ENCODE measurements at places on chromosomes 11 and 22. TPM values are rescaled to one million over a fixed set of nuclear protein-coding genes. Genes with fewer than 3 reads are reported as not detected.

- DNase-seq, result no peak
- no peak overlapping the region for H3K27ac ChIP-seq
- H3K27me3 ChIP-seq, result no peaks in the 10 kb centered on the region
- H3K4me1 ChIP-seq, result no peaks in the 10 kb centered on the region
These were observed 14.3 kb downstream of the NRIP3 start for GRCh38 chr11:8989453-8989852.

DNA sequence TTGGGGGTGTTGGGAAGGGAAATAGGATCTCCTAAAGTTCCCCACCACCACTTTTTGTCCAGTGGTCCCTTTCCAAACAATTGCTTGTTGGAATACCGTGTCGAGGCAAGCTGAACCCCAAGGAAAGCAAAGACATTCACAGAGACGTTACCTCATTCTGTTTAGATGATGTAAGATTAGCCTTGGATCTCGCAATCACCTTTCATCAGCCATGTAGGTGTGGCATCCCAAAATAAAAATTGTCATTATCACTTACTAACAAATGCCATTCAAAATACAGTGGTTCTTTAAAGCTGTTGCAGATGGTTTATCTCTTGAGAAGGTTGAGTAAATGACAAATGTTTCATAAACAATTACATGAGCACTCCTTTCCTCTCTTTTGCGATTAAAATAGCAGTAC is 86.5 kb upstream of the SLC25A18 start:
- no peak for DNase-seq
- H3K4me3 ChIP-seq, result no peak overlapping the region
- H3K36me3 ChIP-seq, result no peaks in the 10 kb centered on the region
- no peaks in the 10 kb centered on the region for H3K4me1 ChIP-seq

- H3K27me3 ChIP-seq, result no peaks in the 10 kb centered on the region
- H3K4me1 ChIP-seq, result peaks cover 35% of the 10 kb centered on the region
- DNase-seq, result no peak
- no peaks in the 10 kb centered on the region for H3K36me3 ChIP-seq
- no peak overlapping the region for H3K4me3 ChIP-seq
- H3K27ac ChIP-seq, result no peak overlapping the region
These were observed 2.5 kb downstream of the RAC2 start for GRCh38 chr22:37241351-37242142.

GRCh38 chr11:103794262-103794661 is 242.2 kb upstream of the DDI1 start:
- H3K4me3 ChIP-seq, result no peak overlapping the region
- H3K4me1 ChIP-seq, result no peaks in the 10 kb centered on the region
- no peak overlapping the region for H3K27ac ChIP-seq
- DNase-seq, result no peak
- no peaks in the 10 kb centered on the region for H3K27me3 ChIP-seq

The FXYD6 gene
- total RNA-seq, result 2.5 TPM

The SPA17 gene
- total RNA-seq, result 12.9 TPM

- H3K27me3 ChIP-seq, result no peaks in the 10 kb centered on the region
- no peaks in the 10 kb centered on the region for H3K36me3 ChIP-seq
- no peaks in the 10 kb centered on the region for H3K4me1 ChIP-seq
- no peak overlapping the region for H3K4me3 ChIP-seq
These were observed 162.6 kb upstream of the CCDC179 start for GRCh38 chr11:23022854-23023253.

DNA sequence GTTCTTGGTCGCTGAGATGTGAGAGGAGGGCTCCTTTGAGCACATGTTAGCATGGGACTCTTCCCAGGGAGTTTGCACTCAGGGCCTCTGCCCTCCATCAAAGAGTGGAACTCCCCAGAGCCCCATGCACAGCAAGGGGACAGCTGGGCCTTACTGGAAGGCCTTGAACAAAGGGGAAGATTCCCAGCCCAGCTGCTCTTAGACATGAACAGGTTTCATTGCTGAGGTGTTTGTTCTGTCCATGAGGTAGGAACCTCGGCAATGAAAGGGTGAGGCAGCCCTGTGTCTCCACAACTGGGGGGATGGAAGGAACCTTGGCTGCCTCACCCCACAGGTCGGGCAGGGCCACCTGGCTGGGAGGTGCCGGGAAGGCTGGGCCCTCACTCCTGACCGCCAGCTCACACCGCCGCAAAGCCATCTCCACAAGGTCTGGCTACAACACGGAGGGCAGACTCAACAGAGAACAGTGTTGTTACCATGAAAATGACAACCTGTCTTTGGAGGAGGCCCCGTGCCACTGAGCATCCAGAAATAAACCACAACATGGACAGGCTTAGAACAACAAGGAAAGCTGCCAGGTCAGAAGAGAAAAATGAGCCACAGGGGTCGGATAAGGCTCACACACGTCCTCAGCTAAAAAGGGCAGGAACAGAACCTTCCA is 3.2 kb downstream of the DERL3 start:
- no peaks in the 10 kb centered on the region for H3K27me3 ChIP-seq
- H3K4me1 ChIP-seq, result no peaks in the 10 kb centered on the region
- H3K27ac ChIP-seq, result 0 out of 2 replicates have a peak overlapping the region, but pooled peaks have one; percentile 9

DNA sequence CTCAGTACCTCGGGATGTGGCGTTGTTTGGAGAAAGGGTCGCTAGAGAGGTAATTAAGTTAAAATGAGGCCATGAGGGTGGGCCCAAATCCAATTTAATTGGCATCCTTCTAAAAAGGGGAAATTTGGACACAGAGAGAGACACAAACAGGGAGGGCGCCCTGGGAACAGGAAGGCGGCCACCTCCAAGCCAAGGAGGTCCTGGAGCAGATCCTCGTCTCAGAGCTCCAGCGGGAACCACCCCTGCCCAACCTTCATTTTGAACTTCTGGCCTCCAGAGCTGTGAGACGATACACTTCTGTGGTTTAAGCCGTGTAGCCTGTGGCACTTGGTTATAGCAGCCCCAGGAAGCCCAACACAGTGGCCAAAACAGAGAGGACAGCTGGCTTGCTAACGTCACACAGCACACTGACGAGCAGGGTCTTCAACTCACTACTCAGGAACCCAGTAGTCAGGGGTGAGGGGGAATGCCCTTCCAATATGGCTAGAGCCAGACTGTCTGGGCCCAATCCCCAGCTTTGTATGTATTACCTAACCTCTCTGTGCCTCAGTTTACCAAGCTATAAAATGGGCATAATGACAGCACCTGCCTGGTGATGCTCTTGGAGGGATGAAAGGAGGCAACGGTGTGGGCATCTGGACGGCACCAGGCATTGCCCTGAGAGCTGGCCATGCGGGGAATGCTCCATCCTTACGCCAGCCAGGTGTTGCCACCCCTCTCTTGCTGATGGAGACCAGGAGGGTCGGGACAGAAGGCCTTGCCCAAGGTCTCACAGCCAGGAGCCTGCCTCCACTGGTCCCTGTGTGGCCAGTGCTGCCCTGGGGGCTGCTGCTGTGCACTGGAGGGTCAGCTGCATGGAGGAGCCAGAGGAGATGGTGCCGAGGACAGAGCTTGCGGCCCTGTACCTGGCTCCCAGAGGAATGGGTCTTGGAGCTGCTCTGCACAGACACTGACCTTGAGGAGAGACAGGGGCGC is 53.3 kb upstream of the LINC01488 start:
- no peak overlapping the region for H3K27ac ChIP-seq
- peaks cover 16% of the 10 kb centered on the region for H3K4me1 ChIP-seq
- H3K36me3 ChIP-seq, result no peaks in the 10 kb centered on the region
- no peak overlapping the region for H3K4me3 ChIP-seq

The TOLLIP gene
- total RNA-seq, result 28.5 TPM

The C11orf87 gene
- 0.05 TPM for total RNA-seq

- DNase-seq, result no peak
- H3K27me3 ChIP-seq, result no peaks in the 10 kb centered on the region
- H3K4me1 ChIP-seq, result peaks cover 5% of the 10 kb centered on the region
- peaks cover 10% of the 10 kb centered on the region for H3K36me3 ChIP-seq
These were observed 31.5 kb downstream of the NADSYN1 start for GRCh38 chr11:71484248-71485062.
